ENCODE measurements at places on chromosomes 16 and 17.
A peak's percentile ranks its signal among the peaks of the same experiment; 100 is the strongest.

DNA sequence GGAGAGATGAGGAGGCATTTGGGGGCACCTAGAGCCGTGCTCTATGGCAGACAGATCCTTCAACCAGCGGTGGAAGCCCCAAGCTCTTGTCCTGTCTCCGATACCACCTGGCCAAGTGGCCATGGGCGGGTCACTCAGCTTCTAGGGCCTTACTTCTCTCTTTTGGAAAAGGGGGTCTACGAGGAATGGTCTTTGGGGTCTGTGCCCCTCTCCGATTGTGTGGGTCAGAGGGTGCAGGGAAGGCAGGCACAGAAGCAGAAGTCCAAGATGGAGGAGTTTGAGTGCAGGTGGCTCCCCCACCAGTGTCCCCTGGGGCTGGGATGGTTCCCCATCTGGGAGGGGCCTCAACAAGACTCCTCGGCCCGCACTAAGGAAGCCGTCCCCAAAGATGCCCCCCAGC, 116.7 kb downstream of the CCDC182 start:
- no peak for DNase-seq

- no peak for DNase-seq
These were observed 19.1 kb downstream of the UNC13D start for GRCh38 chr17:75825149-75825552.

DNA sequence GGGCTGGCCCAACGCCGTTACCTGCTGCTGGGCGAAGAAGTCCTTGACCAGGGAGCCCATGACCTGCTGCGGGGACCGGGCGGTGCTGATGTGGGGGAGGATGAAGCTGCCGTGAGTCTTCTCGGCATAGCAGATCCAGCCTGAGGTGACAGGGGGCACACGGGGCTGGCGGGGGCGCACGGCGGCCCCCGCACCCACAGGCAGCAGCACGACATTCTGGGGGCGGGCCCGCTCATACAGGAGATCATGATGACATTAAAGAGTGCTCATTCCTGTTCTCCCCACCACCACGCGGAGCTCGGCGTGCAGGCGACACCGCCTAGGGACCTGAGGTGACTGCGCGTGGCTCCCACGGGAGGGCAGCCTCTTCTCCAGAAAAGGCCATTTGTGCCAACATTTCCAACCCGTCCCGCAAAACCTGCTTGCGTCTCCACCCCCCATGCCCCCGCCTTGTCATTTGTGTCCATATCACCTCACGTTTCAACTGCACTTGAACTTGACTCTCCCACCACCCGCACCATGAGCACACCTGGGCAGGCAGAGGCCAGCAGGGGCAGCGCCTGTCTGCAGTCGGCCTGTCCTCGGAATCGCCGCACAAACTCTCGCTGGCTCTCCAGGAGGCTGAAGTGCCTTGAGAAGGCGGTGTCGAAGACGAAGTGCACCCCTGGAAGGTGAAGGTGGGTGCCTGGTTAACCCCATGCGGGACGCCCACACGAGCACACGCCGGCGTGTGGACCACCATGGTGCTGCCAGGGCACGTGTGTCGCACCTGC, 6.4 kb downstream of the CIAO3 start:
- DNase-seq, result no peak

DNA sequence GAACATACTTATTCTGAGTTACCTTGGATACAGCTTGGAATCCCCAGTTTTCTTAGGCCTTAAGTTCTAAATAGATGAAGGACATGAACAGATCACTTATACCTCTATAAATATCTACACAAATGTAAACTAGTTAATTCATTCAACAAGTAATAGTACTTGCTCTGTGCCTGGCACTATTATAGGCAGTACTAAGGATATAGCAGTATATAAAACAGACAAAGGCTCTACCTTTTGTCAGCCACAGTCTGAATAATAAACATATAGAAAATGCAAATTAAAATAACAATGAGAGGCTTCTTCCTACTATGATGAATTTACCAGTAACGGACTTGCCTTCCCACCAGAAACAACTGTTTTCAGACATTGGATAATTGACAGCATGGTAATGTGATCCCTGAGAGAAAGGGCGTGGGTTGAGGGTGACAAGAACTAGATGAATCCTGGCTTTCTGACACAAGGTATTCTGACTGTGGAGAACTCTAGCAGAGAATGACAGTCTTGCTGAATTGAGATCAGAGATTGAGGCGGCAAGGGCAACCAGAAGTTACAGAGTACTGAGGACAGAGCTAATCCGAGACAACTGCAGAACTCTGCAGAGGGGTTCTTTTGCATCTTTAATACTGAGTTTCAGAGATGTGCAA, 170.5 kb downstream of the TANC2 start:
- no peak for DNase-seq

- peak; percentile 44 for DNase-seq
These were observed 581 bp downstream of the CD68 start for GRCh38 chr17:7579834-7580603.

DNA sequence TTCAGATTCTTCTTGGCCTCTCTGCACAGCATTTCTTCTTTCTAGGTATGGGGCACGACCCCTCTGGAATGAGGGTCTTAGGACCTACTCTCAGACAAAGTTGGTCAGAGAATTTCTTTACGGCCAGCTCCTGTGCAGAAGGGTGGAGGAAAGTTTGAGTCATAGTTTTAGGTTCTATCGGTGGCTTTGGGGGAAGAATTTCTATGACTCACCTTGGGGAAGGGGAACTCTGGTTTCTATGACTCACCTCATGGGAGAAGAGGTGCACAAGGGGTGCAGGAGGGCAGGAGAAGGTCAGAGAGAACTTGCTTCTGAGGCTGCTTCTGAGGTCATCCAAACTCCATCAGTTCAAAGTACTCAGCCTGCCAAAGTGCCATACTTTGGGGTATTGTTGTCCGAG, 2.5 kb upstream of the ABCC12 start:
- peak; percentile 19 for DNase-seq

DNA sequence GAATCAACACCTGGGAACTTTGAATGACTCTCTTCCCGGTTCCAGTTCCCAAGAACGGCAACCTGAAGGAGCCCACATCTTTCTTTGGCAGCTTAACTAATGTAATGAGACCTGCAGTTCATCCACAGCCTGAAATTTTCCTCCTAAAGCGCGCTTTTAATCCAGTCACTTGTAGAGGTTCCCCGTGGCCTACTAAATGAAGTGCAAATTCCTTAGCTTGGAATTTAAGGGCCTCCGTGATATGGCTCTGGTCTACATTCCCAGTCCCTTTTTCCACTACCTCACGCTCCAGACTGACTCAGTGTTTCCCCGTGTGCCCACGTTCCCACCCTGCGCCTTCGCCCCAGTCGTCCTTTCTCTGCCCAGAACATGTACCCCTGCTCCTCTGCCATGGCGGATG, 27.2 kb downstream of the FZD2 start:
- no peak for DNase-seq

GRCh38 chr17:67411397-67411796, 34.3 kb downstream of the PITPNC1 start:
- DNase-seq, result no peak

GRCh38 chr17:82272495-82273326, 789 bp downstream of the CSNK1D start:
- peak; percentile 43 for DNase-seq

- no peak for DNase-seq
These were observed 78.2 kb downstream of the NXN start for GRCh38 chr17:901191-901950.

DNA sequence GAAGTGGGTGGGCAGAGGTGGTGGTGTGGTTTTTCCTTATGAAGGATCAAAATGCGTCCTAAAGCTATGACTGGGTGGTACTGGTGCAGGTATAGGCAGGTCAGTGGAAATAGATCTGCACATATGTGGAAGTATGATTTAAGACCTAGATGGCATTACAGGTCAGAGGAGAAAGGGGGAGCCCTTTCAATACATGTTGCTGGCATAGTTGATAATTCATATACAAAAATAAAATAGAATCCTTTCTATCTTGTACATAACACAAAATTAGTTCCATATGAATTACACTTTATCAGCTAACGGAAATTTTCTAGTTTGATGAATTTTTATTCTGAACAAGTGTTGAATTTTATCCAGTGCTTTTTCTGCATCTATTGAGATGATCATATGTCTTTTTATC, 20.8 kb upstream of the PIK3R5 start:
- DNase-seq, result no peak

- DNase-seq, result no peak
These were observed 41.1 kb downstream of the TNRC6C start for GRCh38 chr17:77999413-78000173.

DNA sequence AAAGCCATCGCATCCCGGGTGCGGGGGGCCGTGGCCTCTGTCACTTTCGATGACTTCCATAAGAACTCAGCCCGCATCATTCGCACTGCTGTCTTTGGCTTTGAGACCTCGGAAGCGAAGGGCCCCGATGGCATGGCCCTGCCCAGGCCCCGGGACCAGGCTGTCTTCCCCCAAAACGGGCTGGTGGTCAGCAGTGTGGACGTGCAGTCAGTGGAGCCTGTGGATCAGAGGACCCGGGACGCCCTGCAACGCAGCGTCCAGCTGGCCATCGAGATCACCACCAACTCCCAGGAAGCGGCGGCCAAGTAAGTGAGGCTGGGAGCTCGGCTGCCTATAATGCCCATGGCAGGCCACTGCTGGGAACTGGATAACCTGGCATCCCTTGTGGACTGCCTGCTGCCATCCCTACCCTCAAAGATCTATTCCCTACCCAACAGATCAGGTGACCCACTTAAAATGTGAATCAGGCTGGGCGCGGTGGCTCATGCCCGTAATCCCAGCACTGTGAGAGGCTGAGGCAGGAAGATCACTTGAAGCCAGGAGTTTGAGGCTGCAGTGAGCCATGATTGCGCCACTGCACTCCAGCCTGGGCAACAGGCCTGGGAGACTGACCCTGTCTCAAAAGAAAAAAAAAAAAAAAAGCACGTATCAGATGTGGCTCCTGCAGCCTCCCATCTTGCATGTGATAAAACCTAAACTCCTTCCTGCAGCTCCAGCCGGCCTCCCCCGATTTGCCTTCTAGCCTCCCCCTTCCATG, 18.3 kb downstream of the CDIPT start:
- DNase-seq, result no peak

GRCh38 chr16:4593086-4593485, 21.6 kb downstream of the UBALD1 start:
- no peak for DNase-seq

- DNase-seq, result no peak
These were observed 132.6 kb downstream of the RPTOR start for GRCh38 chr17:80677214-80677756.

- DNase-seq, result no peak
These were observed 89.5 kb downstream of the ABCC1 start for GRCh38 chr16:16038950-16039349.

DNA sequence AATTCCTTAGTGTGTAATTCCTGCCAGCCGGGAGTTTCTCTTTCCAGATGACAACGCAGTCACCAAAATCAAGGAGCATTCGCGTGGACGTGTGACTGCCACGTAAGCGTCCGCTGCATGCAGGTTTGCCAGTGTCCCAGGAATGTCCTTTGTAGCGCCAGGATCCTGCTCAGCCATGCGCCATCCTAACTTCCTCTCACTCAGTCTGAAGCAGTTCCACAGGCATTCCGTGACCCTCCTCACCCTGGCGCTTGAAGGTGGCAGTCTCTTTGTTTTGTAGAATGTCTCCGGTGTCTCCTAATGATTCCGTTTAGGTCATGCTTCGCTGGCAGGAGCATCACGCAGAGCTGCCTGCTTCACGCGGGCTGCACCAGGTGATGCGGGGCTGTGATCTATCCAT, 88.6 kb downstream of the RPTOR start:
- no peak for DNase-seq

DNA sequence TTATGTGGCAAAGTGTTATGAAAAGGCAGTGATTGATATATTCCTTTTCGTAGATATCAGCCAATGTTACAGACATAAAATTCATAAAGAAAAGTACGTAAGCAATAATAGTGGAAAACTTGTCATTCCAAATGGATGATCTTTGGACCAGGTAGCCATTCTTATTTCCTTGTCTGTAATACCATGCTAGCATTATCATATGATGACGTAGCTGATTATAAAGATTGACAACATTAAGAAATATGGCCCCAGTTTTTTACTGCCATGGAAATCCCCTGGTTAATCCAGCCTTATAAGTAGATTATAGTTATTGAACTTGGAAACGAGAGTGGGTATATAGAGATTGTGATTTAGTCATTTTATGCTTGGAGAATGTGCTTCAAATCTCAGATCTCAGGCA, 8.8 kb downstream of the TANC2 start:
- DNase-seq, result no peak

DNA sequence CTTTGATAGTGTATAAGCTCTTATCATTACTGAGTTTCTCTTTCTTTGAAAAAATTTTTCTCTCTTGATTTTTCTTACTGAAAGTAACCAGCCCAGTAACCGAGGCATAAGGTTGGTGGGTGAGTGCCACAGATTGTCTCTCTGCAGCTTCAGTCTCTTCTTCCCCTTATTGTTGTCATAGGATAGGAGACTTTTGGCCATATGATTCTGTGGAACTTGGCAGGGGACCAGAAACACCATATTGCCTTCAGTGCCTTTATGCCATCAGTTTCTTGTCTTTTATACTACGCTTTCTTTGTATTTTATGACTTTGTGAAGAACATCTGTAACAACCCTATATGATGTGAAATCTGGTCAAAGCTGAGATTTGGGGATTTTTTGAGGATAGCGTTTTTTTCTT, 341.6 kb upstream of the TBX2 start:
- DNase-seq, result no peak

- DNase-seq, result no peak
These were observed 29.7 kb downstream of the MPP2 start for GRCh38 chr17:43877451-43878155.

- DNase-seq, result no peak
These were observed 308.2 kb upstream of the GOT2 start for GRCh38 chr16:59042301-59042700.

Measured in stimulated activated CD4-positive, alpha-beta T cell treated with anti-CD3 and anti-CD28 coated beads, Interleukin-4, amount 100 ng/mL, for 1 hour (primary cell).